ENCODE measurements at places on chromosomes 13 and 19.

- DNase-seq, result no peak
These were observed 21.8 kb upstream of the ZNF30 start for GRCh38 chr19:34904664-34905527.

- no peak for DNase-seq
These were observed 82.6 kb downstream of the KATNAL1 start for GRCh38 chr13:30224732-30225131.

DNA sequence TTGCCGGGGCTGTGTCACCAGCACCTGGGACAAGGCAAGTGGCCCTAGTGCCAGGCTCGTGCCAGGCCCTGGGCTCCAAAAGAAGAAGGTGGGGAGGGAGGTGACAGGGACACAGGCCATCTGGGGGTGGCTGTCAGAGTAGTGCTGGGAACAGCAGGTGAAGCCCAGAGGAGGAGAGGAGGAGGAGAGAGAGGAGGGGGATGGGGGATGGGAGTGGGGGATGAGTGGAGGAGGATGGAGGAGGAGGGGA lies 18.7 kb downstream of the LSM4 start:
- DNase-seq, result no peak

DNA sequence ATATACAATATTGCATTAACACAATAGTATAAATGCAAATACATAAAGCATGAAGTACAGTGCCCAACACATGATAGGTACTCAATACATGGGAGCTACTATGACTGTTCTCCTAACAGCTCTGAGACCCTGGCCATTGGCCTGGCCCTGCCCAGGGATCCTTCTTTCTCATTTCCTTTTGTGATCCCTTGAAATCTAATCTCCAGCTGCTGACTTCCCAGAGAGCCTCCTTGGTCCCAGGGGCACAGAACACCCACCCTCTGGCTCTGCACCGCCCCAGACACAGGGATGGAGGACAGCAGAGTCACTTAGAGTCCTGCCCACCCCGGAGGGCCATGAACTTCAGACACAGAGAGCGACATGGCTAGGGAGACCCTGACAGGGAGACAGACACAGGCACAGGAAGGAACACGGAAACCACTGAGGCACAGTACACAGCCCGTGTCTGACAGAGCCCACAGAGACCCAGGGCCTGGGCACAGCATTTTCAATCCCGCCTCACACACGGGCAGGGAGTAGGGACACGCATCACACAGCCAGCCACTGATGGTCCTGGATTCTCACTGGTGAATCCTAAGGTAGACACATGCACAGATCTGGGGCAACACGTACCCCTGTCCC lies 4.2 kb upstream of the SYCN start:
- DNase-seq, result no peak

DNA sequence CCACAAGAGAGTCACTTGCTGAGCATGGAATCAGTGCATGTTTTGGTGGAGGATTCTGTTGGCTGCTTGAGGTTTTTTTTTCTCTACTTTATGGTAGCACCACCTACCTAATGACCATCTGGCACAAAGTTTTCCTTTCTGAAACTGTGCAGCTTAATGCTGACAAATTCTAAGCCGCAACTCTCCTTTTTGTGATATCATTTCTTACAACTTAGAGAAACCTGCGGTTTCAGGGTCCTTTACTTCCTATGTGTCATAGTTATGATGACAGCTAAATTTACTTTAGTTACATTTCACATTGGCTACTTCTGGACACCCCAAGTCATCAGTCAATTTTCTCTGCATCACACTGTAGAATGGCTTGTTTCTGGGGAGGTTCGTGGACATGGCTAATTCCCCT lies 115.4 kb upstream of the TMTC4 start:
- no peak for DNase-seq

DNA sequence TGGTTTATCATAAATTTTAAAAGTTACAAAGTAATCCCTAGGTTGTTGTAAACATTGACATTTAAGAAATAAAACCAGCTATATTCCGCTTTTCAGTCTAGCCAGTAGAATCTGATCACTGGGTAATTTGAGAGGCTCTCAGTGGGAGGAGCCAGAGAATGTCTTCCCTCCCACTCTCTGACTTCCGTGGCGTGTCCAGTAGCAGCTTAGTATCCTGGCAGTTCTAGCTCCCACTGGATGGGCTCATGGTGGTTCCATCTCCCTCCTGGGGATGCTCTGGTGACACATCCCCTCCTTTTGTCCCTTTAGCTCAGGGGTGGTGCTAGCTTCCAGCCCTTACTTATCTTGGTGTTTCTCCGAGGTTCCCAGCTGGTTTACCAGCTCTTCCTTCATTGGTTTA lies 34.5 kb downstream of the MTUS2 start:
- no peak for DNase-seq

DNA sequence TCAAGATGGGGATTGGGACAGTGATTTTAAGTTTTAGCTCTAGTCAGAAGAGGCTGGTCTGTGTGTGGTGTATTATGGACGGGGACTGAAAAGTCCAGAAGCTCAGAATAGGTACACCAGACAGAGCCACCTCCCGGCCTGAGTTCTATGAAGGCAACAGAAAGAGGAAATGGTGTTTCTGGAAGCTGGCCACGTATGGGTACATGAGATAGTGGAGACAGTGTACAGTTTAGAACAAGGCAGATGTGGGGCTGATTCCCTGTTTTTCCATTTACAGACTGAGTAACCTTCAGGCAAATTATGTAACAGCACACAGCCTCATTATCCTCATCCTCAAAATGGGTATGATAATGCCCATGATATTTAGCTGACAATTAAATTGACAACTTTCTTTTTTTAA lies 1.3 kb downstream of the ZNF175 start:
- DNase-seq, result no peak

DNA sequence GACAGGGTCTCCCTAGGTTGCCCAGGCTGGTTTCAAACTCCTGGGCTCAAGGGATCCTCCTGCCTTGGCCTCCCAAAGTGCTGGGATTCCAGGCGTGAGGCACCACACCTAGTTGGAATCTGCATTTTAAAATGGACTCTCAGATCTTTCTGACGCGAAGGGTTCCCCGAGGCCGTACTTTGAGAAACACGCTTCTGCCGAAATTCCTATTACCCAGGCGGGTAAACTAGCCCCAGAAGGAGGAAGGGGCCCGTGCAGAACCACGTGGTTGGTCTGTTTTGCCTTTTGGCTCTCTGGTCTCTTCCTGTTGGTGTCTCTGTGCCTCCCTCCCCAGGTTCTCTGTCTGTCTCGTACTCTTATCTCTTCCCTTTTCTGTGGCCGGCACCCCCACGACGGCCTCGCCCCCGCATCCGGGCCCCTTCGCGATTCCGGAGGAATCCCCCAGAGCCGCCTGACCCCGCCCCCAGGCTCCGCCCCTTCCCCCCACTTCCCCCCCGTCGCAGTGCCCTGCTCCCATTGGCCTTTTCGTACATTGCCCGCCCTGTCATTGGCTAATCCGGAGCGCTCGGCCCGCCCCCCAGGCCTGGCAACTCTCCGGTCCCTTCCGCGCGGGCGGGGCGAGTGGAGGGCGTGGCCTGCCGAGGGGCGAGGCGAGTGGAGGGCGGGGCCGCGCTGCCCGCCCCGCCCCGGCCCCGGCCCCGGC lies at the start of gene TNFAIP8L1:
TNFAIP8L1 (plus strand) TSS at position 689 of the 703 bp plus-strand sequence. CDS start 12,354 bp downstream, outside the sequence.
- peak; percentile 99 for DNase-seq

DNA sequence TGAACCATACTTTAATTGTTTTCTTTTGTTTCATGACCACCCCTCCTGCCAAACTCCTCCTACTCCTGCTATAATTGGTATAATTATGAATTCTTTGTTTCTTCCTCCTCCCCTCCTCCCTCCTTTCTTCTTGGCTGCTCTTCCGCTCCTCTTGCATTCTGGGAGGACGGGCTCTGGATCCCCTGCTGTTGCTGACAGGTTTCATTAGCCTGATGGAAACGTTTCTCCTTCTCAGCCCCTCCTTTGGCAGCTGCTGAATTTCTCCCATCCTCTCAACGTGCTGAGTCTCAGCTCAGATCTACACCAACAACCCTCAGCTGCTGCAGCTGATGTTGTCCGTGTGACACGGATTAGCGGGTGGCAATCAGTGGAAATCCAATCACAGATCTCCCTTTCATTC lies 97.1 kb upstream of the UBAC2 start:
- DNase-seq, result no peak

- no peak for DNase-seq
These were observed 201.9 kb downstream of the FGF9 start for GRCh38 chr13:21872795-21873194.

- DNase-seq, result peak; percentile 53
These were observed at the start of gene MRI1 for GRCh38 chr19:13764101-13764807. Gene MRI1 (plus strand): TSS chr19:13764522. CDS start chr19:13764589, 67 bp downstream.

DNA sequence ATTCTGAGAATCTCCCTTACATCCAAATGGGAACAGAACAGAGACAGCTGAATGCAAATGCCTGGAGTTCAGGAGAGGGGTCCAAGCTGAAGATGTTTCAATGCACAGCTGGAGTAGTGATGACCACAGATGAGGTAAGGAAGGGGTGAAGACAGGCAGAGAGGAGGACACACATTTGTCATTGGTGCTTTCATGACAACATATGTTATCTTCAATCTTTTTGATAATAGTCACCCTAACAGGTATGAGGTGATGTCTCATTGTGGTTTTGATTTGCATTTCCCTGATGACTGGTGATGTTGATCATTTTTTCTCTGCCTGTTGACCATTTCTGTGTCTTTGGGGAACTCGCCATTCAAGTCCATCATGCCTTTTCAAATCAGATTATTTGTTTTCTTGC lies 19.2 kb downstream of the SIGLEC7 start:
- no peak for DNase-seq

DNA sequence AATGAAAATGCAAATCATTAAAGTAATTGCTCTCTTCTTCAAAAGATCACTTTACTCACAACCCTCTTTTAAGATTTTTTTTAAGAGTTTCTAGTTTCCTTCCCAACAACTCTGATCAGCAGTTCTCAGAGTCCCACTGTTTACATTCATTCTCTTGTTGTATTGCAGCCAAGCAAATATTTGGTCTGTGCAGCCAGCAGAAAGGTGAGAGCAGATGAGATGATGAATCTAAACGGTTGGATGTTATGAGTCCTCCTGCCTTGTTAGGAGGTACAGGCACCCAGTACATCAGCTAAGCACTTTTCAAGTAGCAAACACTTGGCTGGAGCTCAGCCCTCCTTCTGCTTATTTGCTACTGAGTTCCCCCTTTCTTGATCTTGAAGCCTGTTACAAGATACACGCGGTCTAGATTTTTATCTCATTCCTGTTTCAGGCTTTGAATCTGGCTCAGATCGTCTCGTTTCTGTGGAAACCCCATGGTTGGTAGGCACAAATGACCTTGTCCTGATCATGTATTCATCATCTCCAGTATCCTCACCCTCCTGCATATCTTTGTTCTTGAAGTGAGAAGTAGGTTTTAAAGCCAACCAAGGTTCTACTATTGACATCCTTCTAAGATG lies 300.7 kb downstream of the DCT start:
- no peak for DNase-seq

DNA sequence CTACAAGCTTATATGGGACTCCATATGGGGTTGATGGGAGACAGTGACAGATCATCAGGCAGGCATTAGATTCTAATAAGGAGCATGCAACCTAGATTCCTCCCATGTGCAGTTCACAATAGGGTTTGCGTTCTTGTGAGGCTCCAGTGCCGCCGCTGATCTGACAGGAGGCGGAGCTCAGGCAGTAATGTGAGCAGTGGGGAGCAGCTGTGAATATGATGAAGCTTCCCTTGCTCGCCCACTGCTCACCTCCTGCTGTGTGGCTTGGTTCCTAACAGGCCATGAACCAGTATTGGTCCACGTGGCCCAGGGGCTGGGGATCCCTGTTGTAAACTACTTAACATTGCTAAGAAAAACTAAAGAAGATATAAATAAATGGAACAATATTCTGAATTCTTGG lies 378.4 kb downstream of the KCNRG start:
- no peak for DNase-seq

DNA sequence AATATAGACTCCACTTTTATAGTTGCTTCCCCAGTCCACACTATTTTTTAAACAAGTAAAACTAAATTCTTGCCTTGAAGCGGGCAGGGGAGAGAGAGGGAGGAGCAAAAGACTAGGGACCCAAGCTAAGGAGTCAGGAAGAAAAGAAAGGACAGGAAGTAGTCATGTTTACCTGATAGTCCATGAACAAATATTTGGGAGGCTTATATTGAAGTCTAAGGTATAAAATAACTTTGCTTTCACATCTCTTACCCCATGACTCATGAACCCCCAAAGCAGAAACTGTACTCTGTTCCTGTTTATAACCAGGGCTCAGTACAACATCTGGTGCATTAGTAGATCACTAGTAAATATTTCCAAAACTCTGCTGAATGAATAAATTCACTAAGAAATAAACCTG lies 67.3 kb downstream of the ZAR1L start:
- no peak for DNase-seq

GRCh38 chr19:5891938-5892771 lies 11.4 kb downstream of the NDUFA11 start:
- no peak for DNase-seq

- DNase-seq, result no peak
These were observed 5.0 kb downstream of the SGTA start for GRCh38 chr19:2777952-2778683.

- no peak for DNase-seq
These were observed 97.3 kb downstream of the SERP2 start for GRCh38 chr13:44470638-44471562.

- DNase-seq, result no peak
These were observed 450.0 kb upstream of the SLC10A2 start for GRCh38 chr13:103516015-103516795.

DNA sequence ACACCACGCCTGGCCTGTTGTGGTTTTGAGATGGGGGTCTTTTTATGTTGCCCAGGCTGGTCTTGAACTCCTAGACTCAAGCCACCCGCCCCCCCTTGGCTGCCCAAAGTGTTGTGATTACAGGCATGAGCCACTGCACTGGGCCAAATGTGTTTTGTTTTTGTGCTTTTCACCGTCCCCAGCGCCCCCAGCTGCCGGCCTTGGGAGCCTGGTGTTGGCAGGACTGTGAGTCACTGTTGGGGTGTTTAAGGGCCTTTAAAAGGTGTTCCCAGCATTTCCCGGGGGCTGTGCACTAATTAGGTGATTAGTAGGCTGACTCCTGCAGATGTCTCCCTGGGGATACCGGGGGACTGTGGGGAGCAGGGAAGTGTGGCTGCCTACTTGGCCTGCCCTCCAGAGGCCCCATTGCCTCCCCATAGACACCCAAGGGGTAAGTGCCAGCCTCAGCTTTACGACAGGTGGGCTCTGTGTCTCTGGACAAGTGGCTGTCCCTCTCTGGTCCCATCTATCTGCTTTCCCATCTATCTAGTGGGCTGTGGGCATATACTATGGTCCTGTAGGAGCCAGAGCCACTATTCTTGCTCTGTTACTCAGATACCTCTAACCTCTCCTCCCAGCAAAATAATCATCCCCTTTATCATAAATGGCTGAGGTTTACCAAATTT lies 11.8 kb upstream of the TLE5 start:
- no peak for DNase-seq

DNA sequence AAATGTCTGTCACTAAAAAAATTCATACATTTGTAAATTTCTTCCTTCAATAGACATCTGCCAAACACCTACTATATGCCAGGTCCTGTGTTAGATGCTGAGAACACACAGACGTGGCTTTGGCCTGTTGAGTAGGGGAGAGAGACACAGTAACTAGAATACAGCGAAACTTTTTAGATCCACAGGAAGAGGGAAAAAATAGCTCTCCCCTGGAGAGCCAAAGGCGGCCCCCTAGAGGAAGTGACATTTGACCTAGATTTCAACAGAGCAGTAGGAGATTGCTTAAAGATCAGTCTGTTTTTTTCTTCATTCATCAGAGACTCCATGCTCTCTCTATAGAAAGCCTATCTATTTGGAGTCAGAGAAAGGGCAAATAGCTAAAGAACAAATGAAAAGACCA lies 11.3 kb downstream of the LCP1 start:
- DNase-seq, result peak; percentile 24

- no peak for DNase-seq
These were observed 18.2 kb upstream of the IGFL1 start for GRCh38 chr19:46211201-46211881.

- no peak for DNase-seq
These were observed 72.9 kb downstream of the ARHGEF7 start for GRCh38 chr13:111187960-111188541.

Measured in T-helper 17 cell (primary cell).